GM23248 (cell line): ENCODE measurements at places on chromosomes 4 and X. TPM values are rescaled to one million over a fixed set of nuclear protein-coding genes. Genes with fewer than 3 reads are reported as not detected.

The GABRB1 gene
- not detected in 2 replicates for total RNA-seq

The ZNF630 gene
- 0.22 and 0.25 TPM in 2 replicates for total RNA-seq

The MAGEC1 gene
- total RNA-seq = not detected in 2 replicates

The ZNF81 gene
- 2.1 and 3.5 TPM in 2 replicates for total RNA-seq

The TLR2 gene
- total RNA-seq = not detected in 2 replicates

The FGA gene
- total RNA-seq = not detected in 2 replicates

The TCP11X2 gene
- not detected in 2 replicates for total RNA-seq

The TLL1 gene
- not detected in 2 replicates for total RNA-seq

The GLRA3 gene
- total RNA-seq = not detected in 2 replicates

The GPC4 gene
- 1.9 and 2.5 TPM in 2 replicates for total RNA-seq

The PNMA6F gene
- total RNA-seq = not detected in 2 replicates

The TMPRSS11B gene
- not detected in 2 replicates for total RNA-seq

The NAA11 gene
- total RNA-seq = not detected in 2 replicates

The SLC6A14 gene
- total RNA-seq = not detected in 2 replicates

The H2BW2 gene
- not detected in 2 replicates for total RNA-seq

The LRP2BP gene
- 0.13 TPM in 1 of 2 replicates, not detected in the other for total RNA-seq

The ZDHHC9 gene
- 27.5 and 33.5 TPM in 2 replicates for total RNA-seq

The GAGE12F gene
- total RNA-seq = not detected in 2 replicates

The TLR1 gene
- total RNA-seq = not detected in 2 replicates

The NEXMIF gene
- not detected in 2 replicates for total RNA-seq

The VEGFC gene
- 41.6 and 56.3 TPM in 2 replicates for total RNA-seq
